ENCODE measurements at places on chromosomes 13 and 19. TPM values are rescaled to one million over a fixed set of nuclear protein-coding genes. Genes with fewer than 3 reads are reported as not detected.

CTXN1 gene
- not detected for total RNA-seq

- DNase-seq: no peak
Observed at GRCh38 chr13:114015111-114015968, 41.5 kb upstream of the C13orf46 start.

FSD1 gene
- total RNA-seq: 1.0 TPM

- DNase-seq: no peak
Observed at GRCh38 chr13:40460116-40460515, 206.3 kb downstream of the FOXO1 start.

- no peak for DNase-seq
Observed at GRCh38 chr13:43077906-43078305, 54.5 kb downstream of the DNAJC15 start.

DNA sequence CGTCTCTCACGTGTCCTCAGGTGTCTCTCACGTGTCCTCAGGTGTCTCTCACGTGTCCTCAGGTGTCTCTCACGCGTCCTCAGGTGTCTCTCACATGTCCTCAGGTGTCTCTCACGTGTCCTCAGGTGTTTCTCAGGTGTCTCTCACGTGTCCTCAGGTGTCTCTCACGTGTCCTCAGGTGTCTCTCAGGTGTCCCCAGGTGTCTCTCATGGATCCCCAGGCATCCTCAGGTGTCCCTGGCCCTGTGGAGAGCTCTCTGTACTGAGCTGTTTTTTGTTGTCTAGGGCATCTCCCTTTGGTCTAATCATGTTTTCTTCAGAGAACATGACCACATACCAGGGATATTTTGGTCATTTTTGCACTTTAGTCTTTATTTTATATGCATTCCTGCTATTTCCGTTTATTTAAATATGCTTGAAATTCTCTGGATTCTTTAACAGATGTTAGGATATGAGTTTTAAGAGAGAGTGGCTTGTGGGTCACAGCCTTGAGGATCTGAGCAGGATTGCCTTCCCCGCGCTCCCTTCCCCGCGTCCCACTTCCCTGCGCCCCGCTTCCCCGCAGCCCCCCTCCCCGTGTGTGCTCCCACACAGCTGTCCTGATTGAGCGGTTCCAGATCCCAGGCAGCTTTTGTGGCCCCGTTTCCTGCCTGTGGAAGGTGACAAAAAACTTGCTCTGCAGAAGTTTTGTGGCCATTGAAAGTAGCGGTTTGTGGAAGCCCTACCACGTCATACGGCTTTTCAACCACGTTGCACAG is 31.9 kb downstream of the ATP4B start:
- no peak for DNase-seq

ARHGAP35 gene
- total RNA-seq: 16.1 TPM

DNA sequence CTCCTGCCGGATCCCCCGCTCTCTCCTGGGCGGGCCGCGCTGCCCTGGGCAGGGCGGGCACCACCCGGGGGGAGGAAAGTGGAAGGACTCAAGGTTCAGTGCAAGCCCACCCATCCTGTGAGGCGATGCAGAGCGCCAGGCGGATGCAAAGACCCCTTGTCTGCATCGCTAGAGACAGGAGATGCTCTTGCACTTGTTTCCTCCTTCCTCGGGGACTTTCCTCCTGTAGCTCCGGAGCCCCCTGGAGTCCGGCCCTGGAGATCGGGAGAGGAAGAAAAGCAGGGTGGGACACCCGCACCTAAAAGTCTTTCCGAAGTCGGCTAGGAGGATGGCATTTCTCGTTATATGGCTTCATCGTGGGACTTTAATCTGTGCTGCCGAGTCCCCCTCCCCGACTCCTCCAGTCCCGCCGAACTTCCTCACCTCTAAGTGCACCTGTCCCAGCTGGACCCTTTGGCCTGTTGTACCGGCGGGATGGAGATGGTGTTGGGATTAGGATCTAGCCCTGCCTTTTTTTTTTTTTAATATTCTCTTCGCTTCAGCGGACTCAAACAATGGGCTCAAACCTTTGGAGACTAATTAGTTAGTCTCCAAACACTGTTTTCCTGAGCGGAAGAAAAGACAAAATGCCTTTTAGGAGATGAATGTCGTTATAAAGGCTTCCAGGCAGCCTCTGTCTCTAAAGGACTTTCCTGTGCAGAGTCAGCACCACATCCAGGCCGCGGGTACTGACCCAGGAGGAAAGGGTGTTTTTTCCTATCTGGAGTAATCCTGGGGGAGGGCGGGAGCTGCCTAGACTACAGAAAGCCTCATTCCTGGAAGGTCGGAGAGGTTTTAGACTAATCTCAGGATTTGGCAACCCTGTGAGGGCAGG is 725 bp downstream of the FAM124A start:
- DNase-seq: no peak

DNA sequence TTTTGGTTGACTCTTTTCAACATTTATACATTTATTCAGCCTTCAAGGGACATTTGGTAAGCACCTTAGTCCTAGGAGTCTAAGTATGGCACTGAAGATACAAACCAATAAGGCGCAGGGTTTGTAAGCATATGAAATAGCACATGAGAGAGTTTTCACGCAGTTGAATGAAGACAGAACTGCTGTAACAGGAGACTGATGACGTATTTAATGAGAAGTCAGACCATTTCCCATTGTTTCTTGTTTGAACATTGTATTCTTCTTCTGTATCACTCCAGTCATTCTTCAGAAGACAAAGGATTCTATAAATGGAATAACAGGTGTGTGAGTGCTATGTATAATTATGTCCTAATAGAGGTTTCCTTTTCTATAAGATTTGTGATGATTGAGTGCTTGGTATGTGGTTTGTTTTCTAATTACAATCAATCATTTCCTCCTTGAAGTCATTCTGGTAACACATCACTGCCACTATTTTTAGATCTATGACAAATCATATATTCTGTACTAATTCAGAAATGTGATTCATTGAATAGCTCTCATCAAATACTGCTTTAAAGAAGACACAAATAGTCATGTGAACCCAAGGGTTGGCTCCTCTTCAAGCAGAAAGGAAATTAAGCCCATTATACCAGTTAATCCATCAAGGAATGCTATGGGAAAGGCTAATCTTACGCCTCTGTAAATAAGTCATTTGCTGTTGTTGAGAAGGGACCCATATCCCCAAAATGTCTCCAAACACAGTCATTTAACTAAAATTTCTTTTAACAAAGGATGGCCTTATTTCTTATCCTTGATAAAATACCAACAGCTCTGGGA is 222.8 kb upstream of the NBEA start:
- DNase-seq: no peak

Data from CD4-positive, alpha-beta T cell (primary cell).